ENCODE measurements at places on chromosomes 6 and 20. TPM values are rescaled to one million over a fixed set of nuclear protein-coding genes. Genes with fewer than 3 reads are reported as not detected.

The ZNF391 gene
- total RNA-seq: 0.76 TPM

The SIGLEC1 gene
- not detected for total RNA-seq

The LRFN2 gene
- total RNA-seq: not detected

The RFX6 gene
- not detected for total RNA-seq

The KCNQ5 gene
- total RNA-seq: not detected

The GRM1 gene
- not detected for total RNA-seq

The PTGIS gene
- 2.4 TPM for total RNA-seq

The SNAP91 gene
- not detected for total RNA-seq

The IPCEF1 gene
- total RNA-seq: not detected

The B3GALT4 gene
- 3.3 TPM for total RNA-seq

The SIRPB2 gene
- 3.0 TPM for total RNA-seq
